Kidney epithelial cell (primary cell): ENCODE measurements at places on chromosomes 12 and 14. TPM values are rescaled to one million over a fixed set of nuclear protein-coding genes. Genes with fewer than 3 reads are reported as not detected.

The NPFF gene
- total RNA-seq = 3.0 TPM in 1 of 2 replicates, not detected in the other

The KLRC2 gene
- total RNA-seq = not detected in 2 replicates

The DHRS2 gene
- total RNA-seq = 3.6 and 5.8 TPM in 2 replicates

The CBLN3 gene
- total RNA-seq = 0.34 and 0.88 TPM in 2 replicates

The DLGAP5 gene
- 4.4 and 5.3 TPM in 2 replicates for total RNA-seq

The MAP3K9 gene
- 10.4 and 12.0 TPM in 2 replicates for total RNA-seq

The ITGB7 gene
- total RNA-seq = 0.75 and 1.6 TPM in 2 replicates

The SLCO1B3 gene
- total RNA-seq = not detected in 2 replicates

The ABCB9 gene
- 10.6 and 12.3 TPM in 2 replicates for total RNA-seq

The KRT74 gene
- not detected in 2 replicates for total RNA-seq

The AHNAK2 gene
- 121 and 140 TPM in 2 replicates for total RNA-seq

The GNPTAB gene
- 24.9 and 26.5 TPM in 2 replicates for total RNA-seq

The TAMALIN gene
- total RNA-seq = 3.4 and 5.1 TPM in 2 replicates

The TAS2R13 gene
- 0.21 and 0.89 TPM in 2 replicates for total RNA-seq

The SOX5 gene
- 1.0 and 1.9 TPM in 2 replicates for total RNA-seq

The TRIAP1 gene
- 43.4 and 57.1 TPM in 2 replicates for total RNA-seq

The ART4 gene
- not detected in 2 replicates for total RNA-seq

The SNW1 gene
- total RNA-seq = 60.2 and 66.4 TPM in 2 replicates

The TMEM117 gene
- 3.5 and 12.4 TPM in 2 replicates for total RNA-seq

The RNU7-1 gene
- total RNA-seq = not detected in 2 replicates

The KCNMB4 gene
- total RNA-seq = 1.1 and 1.6 TPM in 2 replicates

The PRB3 gene
- not detected in 2 replicates for total RNA-seq

The KIF26A gene
- 0.21 and 0.48 TPM in 2 replicates for total RNA-seq

The CPNE8 gene
- 6.4 and 8.0 TPM in 2 replicates for total RNA-seq

The NRDE2 gene
- total RNA-seq = 9.3 and 18.3 TPM in 2 replicates

The ZFYVE21 gene
- 52.9 and 53.9 TPM in 2 replicates for total RNA-seq

The DNAJC22 gene
- 1.2 and 1.6 TPM in 2 replicates for total RNA-seq

The ALG10B gene
- 3.3 and 3.9 TPM in 2 replicates for total RNA-seq

The TRPV4 gene
- total RNA-seq = 0.75 and 1.7 TPM in 2 replicates

The REP15 gene
- total RNA-seq = 1.3 and 1.9 TPM in 2 replicates

The ACSS3 gene
- total RNA-seq = 5.5 and 9.2 TPM in 2 replicates

The CCDC197 gene
- not detected in 2 replicates for total RNA-seq

The TMEM233 gene
- total RNA-seq = 0.62 and 1.5 TPM in 2 replicates

The ST8SIA1 gene
- total RNA-seq = 0.14 and 0.21 TPM in 2 replicates

The PRPH gene
- 0.21 and 0.41 TPM in 2 replicates for total RNA-seq

The CELA1 gene
- total RNA-seq = not detected in 2 replicates

The ANKRD33 gene
- total RNA-seq = not detected in 2 replicates

The CLMN gene
- total RNA-seq = 9.5 and 9.8 TPM in 2 replicates

The TROAP gene
- total RNA-seq = 4.8 and 10.3 TPM in 2 replicates

The PAX9 gene
- 0.13 TPM in 1 of 2 replicates, not detected in the other for total RNA-seq

The KIF21A gene
- 17.8 and 19.9 TPM in 2 replicates for total RNA-seq

The DAD1 gene
- total RNA-seq = 328 and 351 TPM in 2 replicates

The STXBP6 gene
- total RNA-seq = 0.07 and 0.38 TPM in 2 replicates

The COL2A1 gene
- total RNA-seq = 1.7 and 3.8 TPM in 2 replicates

The CCDC196 gene
- not detected in 2 replicates for total RNA-seq

The GDF3 gene
- total RNA-seq = not detected in 2 replicates

The KRT3 gene
- not detected in 2 replicates for total RNA-seq

The TAS2R50 gene
- 0.41 and 0.96 TPM in 2 replicates for total RNA-seq

The C12orf54 gene
- total RNA-seq = not detected in 2 replicates

The LRIG3 gene
- 57.9 and 72.2 TPM in 2 replicates for total RNA-seq
